Uterus (tissue), 4 donors: ENCODE measurements at places on chromosomes 4 and X. TPM values are rescaled to one million over a fixed set of nuclear protein-coding genes. Genes with fewer than 3 reads are reported as not detected.

The NWD2 gene
- total RNA-seq, result not detected

The TRIM60 gene
- not detected for total RNA-seq

The GDPD2 gene
- not detected for total RNA-seq

The GLOD5 gene
- not detected for total RNA-seq

The EPGN gene
- total RNA-seq, result 0.61 TPM

The JAKMIP1 gene
- total RNA-seq, result 0.48 TPM

GRCh38 chrX:53511322-53511721, 77.2 kb upstream of the HSD17B10 start:
- no peak overlapping the region for H3K27ac ChIP-seq
- H3K36me3 ChIP-seq, result no peaks in the 10 kb centered on the region
- no peak for DNase-seq
- H3K4me1 ChIP-seq, result no peaks in the 10 kb centered on the region

DNA sequence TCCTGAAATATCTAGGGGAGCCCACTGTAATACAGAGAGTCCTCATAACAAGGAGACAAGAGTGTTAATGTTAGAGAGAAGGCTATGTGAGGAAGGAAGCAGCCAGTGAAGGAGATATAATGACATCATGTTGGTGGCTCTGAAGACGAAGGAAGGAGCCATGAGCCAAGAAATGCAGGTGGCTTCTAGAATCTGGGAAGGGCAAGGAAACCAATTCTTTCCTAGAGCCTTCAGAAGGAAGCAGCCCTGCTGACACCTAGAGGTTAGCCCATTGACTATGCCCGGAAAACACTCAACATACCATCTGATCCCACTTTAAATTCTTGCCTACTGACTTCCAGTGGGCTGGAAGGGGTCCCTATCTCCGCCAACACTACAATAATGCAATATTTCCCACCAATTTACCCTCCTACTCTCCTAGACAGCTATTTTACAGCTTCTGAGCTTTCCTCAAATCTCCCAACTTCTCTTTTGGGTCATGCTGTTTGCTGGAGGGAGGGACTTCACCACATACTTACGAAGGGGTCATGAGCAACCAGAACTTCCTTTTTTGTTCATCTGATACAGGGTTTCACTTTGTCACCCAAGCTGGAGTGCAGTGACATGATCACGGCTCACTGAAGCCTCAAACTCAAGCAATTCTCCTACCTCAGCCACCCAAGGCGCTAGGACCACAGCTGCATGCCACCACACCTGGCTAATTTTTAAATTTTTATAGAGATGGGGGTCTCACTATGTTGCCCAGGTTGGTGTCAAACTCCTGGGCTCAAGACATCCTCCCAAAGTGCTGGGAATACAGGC, 25.2 kb upstream of the G3BP2 start:
- no peaks in the 10 kb centered on the region for H3K4me1 ChIP-seq
- DNase-seq, result no peak

GRCh38 chrX:108070891-108071290, 20.5 kb downstream of the PSMD10 start:
- no peak overlapping the region for H3K27ac ChIP-seq
- no peak overlapping the region for H3K4me3 ChIP-seq
- no peaks in the 10 kb centered on the region for H3K27me3 ChIP-seq
- no peaks in the 10 kb centered on the region for H3K4me1 ChIP-seq

GRCh38 chr4:55488716-55489115, 58.0 kb downstream of the CLOCK start:
- H3K4me1 ChIP-seq, result no peaks in the 10 kb centered on the region
- no peaks in the 10 kb centered on the region for H3K27me3 ChIP-seq
- no peak overlapping the region for H3K4me3 ChIP-seq
- no peak overlapping the region for H3K27ac ChIP-seq
- no peak for DNase-seq

GRCh38 chr4:102610007-102610406, 108.8 kb downstream of the NFKB1 start:
- no peaks in the 10 kb centered on the region for H3K27me3 ChIP-seq
- no peak overlapping the region for H3K4me3 ChIP-seq
- no peak for DNase-seq
- H3K4me1 ChIP-seq, result no peaks in the 10 kb centered on the region
- no peaks in the 10 kb centered on the region for H3K36me3 ChIP-seq
- H3K27ac ChIP-seq, result no peak overlapping the region

DNA sequence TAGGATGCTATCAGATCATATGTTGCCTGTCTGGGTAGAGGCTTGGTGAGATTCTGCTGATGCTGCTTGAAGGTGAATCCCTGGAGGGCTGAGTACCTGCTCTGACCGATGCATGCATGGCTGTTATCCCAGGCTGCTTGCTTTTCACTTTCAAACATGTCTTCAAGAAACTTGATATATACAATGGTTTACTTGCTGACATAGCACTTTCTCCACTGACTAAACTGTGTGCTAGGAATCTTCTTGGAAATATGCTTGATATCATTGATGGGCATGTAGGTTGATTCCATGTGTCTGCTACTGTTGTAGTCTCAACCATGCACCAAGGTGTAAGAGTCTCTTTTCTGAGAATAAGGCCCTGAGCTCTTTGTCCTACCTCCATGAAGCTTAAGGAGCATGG, 79.6 kb upstream of the WDR1 start:
- no peak for DNase-seq
- no peaks in the 10 kb centered on the region for H3K36me3 ChIP-seq
- no peak overlapping the region for H3K4me3 ChIP-seq
- no peak overlapping the region for H3K27ac ChIP-seq
- H3K4me1 ChIP-seq, result no peaks in the 10 kb centered on the region
- no peaks in the 10 kb centered on the region for H3K27me3 ChIP-seq

DNA sequence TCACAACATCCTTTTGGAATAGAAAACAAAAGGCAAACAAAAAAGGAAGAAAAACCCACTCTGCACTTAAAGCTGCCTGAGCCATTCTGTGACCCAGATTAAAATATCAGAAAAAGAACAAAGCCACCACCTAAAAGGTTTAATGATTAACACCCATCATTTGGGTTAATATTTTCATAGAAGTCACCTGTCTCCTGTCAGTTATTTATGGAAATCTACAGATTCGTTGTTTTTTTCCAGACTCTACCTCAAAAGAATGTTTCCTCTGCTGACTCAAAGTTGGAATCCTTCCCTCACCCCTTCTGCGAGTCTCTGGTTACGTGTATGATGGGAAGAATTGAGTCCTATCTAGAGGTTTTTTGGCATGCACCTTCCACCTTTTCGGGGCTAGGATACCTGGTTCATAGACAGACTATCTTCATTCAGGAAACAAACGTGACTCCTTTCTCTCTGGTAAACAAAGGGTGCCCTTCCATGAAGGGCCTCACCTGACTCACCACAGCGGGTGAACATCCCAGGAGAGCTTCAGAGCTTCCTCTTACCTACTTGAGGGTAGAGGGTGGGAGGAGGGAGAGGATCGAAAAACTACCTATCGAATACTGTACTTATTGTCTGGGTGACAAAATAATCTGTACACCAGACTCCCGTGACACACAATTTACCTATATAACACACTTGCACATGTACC, 19.6 kb upstream of the CA5B start:
- H3K4me1 ChIP-seq, result no peaks in the 10 kb centered on the region
- H3K27ac ChIP-seq, result no peak overlapping the region
- no peaks in the 10 kb centered on the region for H3K27me3 ChIP-seq
- no peaks in the 10 kb centered on the region for H3K36me3 ChIP-seq
- no peak overlapping the region for H3K4me3 ChIP-seq

DNA sequence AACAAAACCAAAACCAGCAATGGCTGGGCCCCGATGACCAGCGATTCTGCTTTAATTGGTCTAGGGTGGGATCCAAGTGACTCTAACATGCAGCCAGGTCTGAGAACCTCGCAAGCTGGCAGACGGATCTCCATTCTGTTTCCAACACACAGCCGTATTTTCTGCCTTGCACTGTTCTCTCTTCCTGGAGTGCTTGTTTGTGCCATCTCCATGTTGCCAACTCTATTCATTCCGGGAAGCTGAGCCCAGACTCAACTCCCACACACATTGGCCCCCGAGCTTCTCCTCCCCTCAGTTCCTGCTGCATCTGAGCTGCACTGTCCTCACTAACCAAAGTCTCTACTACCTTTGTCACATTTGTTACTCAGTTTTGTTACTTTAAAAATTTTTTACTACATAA, 35.6 kb downstream of the GEMIN8 start:
- H3K27me3 ChIP-seq, result no peaks in the 10 kb centered on the region
- H3K36me3 ChIP-seq, result no peaks in the 10 kb centered on the region
- no peaks in the 10 kb centered on the region for H3K4me1 ChIP-seq
- H3K27ac ChIP-seq, result no peak overlapping the region
- no peak overlapping the region for H3K4me3 ChIP-seq

GRCh38 chr4:166823126-166823525, 411.2 kb downstream of the SPOCK3 start:
- no peaks in the 10 kb centered on the region for H3K36me3 ChIP-seq
- H3K27ac ChIP-seq, result no peak overlapping the region
- DNase-seq, result no peak
- no peaks in the 10 kb centered on the region for H3K4me1 ChIP-seq

DNA sequence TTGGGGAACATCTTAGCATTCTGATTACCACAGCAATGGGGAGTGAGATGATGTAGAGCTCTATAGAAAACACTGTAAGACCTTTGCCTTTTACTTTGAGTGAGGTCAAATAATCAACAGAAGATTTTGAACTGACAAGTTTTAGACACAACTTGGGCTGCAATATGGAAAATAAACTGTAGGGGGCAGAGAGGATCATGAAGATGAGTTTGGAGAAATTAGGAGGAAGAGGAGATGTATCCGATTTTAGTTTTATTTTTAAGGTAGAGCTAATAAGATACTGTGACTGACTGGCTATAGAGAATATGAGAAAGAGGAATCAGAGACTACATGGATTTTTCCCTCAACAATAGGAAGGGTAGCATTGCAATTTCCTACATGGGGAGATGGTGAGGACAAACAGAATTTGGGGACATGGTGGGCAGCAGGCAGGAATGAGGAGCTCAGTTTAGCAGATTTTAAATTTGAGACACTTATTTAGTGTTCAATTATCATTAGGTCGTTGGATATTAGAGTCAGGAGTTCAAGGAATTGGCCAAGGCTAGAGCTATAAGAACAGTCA, 563.1 kb downstream of the INPP4B start:
- no peaks in the 10 kb centered on the region for H3K27me3 ChIP-seq
- H3K27ac ChIP-seq, result no peak overlapping the region
- no peak for DNase-seq
- no peak overlapping the region for H3K4me3 ChIP-seq

DNA sequence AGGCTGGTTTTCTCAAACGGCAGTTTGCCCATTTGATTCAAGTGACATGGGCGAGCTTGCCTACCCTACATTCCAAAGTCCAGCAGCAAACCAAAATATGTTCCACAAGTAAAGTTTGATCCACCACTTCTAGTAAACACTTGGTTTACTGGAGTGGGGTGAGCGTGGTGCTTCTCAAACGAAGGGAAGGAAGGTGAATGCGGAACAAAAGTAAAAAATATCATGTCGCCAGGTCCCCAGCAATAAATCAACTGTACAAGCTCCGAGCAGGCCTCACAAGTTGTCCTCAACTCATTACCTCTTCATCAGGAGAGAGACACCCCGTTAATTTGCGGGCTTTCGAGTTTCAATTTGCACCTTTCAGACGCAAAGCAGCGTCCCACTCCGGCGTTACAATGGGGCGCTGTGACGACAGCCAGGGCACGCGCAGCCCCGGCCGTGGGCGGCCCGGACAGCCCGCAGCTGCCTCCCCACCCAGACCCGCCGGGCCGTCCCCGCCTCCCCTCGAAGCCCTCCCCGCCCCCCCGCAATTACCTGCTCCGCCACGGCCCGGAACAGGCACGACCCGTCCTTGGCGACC, 1.0 kb downstream of the OTUD4 start:
- H3K36me3 ChIP-seq, result no peaks in the 10 kb centered on the region
- H3K4me3 ChIP-seq, result peak overlapping the region; percentile 98
- no peaks in the 10 kb centered on the region for H3K27me3 ChIP-seq
- peaks cover 8% of the 10 kb centered on the region for H3K4me1 ChIP-seq
- peak; percentile 63 for DNase-seq

DNA sequence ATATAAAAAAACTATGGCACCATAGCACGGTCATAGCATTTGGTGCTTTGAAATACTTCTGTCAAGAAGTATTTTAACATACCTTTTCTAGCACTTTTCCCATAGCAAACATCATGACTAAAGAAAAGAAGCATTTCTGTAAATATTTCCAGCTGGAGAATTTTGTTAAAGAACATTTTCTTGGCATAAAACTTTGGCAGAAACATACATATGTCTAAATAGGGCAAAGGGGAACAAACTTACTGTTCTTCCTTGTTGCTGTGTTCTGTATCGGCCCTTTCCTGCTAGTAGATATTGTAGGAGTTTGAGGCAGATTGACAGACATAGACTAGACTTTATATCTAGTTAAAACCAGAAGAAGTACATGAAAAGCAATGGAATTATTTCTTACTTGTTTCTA, 2368.5 kb downstream of the PCDH7 start:
- H3K27me3 ChIP-seq, result no peaks in the 10 kb centered on the region
- no peak overlapping the region for H3K27ac ChIP-seq
- no peaks in the 10 kb centered on the region for H3K4me1 ChIP-seq
- no peak for DNase-seq
- H3K4me3 ChIP-seq, result no peak overlapping the region

DNA sequence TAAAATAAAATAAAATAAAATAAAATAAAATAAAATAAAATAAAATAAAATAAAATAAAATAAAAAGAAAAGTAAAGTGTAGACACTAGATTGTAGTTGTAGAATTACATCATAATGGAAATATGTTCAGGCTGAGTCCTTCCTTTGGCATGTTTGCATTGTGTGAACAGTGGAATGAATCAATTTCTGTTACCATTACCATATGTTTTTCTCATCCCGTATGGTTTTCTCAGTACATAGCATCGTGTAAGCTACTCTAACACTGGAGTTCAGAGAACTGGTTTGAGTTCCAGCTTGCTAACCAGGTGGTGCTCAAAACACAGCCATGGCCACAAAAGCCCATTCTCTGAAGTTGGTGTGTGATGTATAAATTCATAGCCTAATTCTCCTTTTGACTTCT, 45.9 kb downstream of the USP11 start:
- no peaks in the 10 kb centered on the region for H3K27me3 ChIP-seq
- H3K4me3 ChIP-seq, result no peak overlapping the region
- no peak for DNase-seq
- H3K36me3 ChIP-seq, result no peaks in the 10 kb centered on the region

- H3K4me1 ChIP-seq, result no peaks in the 10 kb centered on the region
- no peak overlapping the region for H3K4me3 ChIP-seq
- H3K27me3 ChIP-seq, result no peaks in the 10 kb centered on the region
Observed at GRCh38 chr4:109658871-109659410, 44.3 kb downstream of the CASP6 start.

DNA sequence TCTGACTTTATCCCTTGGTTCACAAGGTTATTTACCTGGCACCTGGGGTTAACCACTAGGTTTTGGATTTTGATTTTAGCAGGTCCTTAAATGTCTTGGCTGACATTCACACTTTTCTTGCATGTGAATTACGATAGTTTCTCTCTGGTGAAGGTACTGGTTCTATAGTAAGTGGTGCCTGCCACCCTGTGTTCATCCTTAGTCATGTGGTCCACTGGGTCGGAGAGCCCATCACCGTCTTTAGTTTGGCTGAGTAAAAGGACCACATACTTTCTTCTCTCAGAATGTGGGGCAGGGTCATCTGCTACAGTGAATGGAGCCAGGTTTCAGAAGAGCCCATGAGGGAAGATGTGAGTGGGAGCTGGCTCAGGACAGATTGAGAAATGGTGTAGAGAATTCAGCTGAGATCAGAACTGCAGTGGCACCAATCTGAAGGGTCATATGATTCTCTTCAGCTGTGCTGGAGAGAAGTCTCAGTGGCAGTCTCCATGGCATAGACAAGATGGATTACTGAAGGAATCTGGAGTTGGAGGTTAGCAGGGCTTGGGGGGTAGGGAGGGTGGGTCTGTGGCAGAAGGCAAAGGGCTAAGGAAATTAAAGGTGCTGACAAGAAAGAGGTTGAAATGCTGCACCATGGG, 310.4 kb downstream of the GPAT3 start:
- H3K27ac ChIP-seq, result no peak overlapping the region
- no peaks in the 10 kb centered on the region for H3K27me3 ChIP-seq
- H3K4me3 ChIP-seq, result no peak overlapping the region
- no peak for DNase-seq
- H3K36me3 ChIP-seq, result no peaks in the 10 kb centered on the region
- H3K4me1 ChIP-seq, result no peaks in the 10 kb centered on the region
